NCI-H1694 treated with DMSO at 0.1 percent for 48 hours (cell line): ENCODE measurements at places on chromosomes 16 and 17.

DNA sequence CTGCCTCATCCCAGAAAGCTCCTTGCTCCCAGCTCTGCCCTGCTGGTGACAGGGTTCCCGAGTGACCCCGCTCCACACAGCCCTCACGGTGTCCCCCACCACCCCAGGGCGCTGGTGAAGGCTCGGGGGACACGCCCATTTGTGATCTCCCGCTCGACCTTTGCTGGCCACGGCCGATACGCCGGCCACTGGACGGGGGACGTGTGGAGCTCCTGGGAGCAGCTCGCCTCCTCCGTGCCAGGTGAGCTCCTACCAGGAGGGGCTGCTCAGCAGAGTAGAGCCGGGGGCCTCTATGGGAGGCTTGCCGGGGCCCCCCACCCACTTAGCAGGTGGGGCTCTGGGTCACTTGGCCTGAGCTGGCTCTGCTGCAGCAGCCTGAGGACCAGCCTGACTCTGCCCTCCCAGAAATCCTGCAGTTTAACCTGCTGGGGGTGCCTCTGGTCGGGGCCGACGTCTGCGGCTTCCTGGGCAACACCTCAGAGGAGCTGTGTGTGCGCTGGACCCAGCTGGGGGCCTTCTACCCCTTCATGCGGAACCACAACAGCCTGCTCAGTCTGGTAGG, 11.2 kb downstream of the GAA start:
- DNase-seq: no peak

GRCh38 chr16:80894091-80894490, 89.7 kb upstream of the CDYL2 start:
- DNase-seq: no peak

DNA sequence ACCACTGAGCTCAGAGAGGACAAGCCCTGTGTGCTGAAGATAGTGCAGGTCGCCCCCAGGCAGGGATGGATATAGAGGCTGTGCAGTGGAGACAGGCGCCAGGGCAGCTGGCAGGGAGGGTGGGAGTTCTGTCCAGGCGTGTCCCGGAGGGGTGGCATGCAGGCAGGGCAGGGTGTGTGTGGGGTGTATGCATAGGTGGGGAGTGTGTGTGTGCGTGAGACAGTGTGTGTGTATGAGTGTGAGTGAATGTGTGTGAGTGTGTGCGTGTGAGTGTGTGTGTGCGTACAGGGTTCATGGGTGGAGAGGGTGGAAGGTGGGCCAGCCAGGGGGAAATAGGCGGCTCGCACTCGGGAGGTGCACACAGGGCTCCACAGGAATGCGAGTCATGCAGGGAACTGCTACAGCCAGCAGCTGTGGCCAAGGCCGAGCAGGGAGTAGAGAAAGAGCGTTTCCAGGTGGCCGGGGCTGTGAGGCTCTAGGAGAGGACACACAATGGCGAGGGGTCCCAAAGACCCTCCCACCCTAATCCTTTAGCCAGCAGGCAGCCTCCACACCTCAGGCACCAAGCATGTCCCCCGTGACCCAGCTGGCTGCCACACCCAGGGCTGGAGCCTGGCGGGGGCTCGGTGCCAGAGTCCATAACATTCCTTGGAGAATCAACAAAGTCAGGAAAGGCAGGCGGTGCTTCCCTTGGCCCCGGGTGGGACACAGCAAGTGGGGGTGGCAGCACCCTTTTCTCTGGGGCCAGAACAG, 4.6 kb downstream of the PLCD3 start:
- peak; percentile 34 for DNase-seq

- DNase-seq: no peak
Measured at GRCh38 chr16:83418565-83418964, 389.2 kb upstream of the HSBP1 start.

- peak; percentile 87 for DNase-seq
Measured at GRCh38 chr16:64638766-64639165, 483.1 kb downstream of the CDH11 start.

GRCh38 chr16:29816694-29817441, 916 bp downstream of the PAGR1 start:
- no peak for DNase-seq
